ENCODE measurements at places on chromosomes 12 and 14.

DNA sequence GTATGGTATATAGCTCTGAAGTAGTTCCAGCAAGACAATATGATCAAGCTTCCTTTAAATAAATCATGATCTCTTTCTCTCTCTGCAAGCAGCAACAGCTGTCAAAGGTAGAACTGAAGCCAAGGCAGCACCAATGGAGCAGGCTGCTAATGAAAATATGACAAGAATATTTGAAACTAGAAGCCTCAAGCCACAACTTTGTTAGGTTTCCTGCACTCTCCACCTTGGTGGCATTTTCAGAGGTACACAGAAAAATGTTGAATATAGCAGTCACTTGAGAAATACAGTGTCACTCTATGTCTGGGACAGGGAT is 43.8 kb upstream of the PSMA6 start:
- DNase-seq: no peak

- no peak for DNase-seq
Measured at GRCh38 chr12:26153421-26154154, 28.8 kb upstream of the BHLHE41 start.

GRCh38 chr12:114403690-114404066 is 2.3 kb downstream of the TBX5 start:
- no peak for DNase-seq

GRCh38 chr12:97967831-97968230 is 505.2 kb downstream of the RMST start:
- no peak for DNase-seq

DNA sequence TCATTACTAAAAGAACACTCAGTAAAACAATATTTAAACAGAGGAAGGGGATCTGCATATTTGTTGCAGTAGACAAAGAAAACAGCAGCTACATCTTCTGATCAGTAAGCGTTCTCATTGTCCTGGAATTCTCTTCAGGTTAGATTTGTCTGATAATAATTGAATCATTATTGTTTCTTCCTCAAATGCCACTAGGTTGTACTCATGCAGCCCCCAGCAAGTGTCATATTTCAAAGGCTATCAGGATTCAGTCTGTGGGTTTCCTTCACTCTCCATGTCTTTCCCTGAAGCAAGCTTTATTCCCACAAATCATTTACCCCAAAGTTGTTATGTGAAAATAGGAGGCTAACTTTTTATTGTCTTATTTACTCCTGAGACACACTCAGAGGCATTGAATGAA is 14.7 kb downstream of the PIK3C2G start:
- no peak for DNase-seq

DNA sequence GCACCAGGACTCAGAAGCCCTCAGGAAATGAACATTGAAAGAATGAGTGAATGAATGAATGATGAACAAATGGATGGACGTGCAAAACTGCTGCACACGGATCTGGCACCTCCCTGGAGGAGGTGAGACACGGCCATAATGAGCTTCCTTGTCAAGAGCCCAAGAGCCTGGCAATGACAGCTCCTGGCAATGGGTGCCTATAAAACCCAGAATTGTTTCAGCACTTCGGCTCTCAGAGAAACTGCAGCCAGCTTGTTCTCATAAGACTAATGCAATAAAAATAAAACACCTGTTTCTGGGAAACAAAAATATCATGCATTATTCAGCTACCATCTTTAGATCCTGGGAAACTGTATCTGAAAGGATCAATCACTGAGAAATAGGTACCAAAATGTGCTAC is 200.5 kb upstream of the SFSWAP start:
- DNase-seq: no peak

GRCh38 chr12:82898441-82898840 is 211.7 kb downstream of the TMTC2 start:
- DNase-seq: no peak

GRCh38 chr12:15859116-15859515 is 23.1 kb upstream of the STRAP start:
- no peak for DNase-seq

- DNase-seq: no peak
Measured at GRCh38 chr12:64273527-64274403, 51.7 kb upstream of the KICS2 start.

DNA sequence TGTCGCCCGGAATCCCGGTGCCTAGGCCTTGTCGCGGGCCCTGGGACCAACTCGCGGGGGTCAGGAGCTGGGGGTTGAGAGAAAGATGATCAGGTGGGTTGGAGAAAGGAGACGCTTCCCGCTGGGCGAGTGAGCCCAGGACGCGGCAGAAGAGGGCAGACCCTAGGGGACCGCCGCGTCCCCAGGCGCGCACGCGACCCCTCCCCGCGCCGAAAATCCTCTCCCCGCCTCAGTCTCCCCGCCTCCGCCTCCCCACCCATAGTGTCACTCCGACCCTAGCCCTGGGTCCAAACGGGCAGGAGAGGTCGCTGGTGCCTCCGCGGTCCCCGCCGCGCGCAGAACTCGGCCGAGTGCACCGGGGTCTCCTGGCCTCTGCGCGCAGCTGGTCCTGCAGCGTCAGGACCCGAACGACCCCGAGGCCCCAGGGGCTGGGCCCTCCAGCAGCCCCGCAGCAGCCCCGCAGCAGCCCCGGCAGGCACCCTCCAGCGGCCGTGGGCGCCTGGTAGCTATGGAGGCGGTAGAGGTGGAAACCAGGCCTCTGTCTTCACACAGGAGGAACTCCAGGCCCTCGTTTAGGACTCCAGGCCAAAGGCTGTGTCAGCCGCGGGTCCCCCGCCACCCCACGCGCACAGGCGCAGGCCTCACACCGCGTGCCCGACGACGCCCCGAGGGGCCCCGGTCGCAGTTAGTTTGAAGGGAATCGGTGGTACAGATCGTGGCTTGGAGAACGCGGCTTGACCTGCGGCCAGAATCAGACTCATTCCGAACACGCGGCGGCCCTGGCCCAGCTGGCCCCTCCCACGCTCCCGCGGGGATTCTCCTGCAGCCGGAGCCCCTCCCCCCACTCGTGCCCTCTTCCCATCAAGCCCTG is 60.1 kb upstream of the EIF5 start:
- DNase-seq: no peak

- no peak for DNase-seq
Measured at GRCh38 chr14:34347683-34348082, 114.4 kb downstream of the SPTSSA start.

DNA sequence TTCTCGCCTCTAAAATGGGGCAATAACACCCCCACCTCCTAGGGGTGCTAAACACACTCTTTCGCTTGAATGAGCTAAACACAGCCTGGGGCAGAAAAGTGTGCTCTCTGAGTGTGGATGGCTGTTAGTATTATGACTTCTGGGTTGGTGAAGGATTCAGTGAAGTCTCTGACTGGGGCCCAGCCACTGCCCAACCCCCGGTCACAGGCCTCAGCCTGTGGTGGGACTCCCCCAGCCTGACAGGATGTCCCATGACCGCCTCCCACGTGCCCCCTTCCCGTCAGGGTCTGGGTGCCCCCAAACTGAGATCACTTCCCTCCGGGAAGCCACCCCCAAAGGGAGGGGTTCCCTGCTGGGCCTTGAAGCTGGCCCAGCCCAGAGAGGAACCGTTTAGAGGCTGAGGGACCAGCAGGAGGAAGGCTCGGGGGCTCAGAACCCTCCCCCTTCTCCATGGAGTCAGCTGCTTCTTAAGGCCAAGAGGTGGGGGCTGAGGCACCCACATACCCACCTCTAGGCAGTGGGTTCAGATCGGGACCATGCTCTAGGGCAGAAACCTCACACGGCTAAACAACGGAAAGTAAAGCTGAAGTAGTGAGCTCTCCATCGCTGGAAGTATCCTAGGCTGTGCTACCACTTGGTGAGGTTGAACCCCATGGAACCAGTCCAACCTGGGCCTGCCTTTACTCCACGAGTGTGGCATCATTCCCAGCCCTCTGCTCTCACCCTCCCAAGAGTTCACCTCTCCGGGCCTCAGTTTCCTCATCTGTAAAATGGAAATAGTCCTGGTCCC is 13.8 kb downstream of the DTX1 start:
- no peak for DNase-seq

DNA sequence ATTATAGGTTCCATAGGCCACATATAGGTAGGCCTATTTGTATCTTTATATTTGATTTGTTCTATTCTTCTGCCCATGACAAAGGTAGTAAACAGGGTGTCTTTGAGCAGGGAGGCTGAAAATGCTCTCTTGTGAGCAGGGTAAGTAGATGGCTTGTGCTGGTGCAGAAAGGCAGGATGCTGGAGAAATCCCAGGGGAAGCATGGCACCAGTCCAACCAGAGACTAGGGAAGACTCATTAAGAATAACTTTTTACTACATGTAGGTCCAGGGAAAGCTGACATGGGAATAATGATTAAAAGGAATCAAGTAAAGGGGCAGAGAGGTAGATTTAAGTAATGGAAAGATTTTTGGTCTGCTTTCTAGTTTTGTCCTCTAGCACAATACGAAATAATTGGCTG is 245.0 kb downstream of the RGS6 start:
- no peak for DNase-seq

DNA sequence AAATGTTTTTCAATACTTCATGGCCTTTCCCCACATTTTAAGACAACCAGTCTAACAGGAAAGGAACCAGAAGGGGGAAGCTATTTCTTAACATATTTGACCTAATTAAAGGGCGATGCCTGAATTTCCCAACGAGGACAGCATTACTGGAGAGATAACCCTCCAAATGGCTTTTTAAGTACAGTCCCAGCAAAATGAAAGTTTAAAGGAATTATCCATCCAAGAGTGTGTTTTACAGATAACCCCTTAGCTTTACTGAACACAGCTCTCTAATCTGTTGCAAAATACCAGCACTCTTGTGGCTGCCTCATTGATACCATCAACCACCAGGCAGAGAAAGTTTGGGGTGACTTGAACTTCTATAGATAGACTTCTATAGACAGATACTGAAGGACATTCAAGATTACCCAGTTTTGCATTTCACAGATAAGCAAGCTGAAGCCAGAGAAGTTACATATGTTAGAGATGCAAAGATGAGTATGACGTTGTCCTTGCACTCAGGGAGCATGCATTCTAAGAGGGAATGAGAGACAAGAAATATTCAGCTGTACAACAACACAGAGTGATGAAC is 41.3 kb upstream of the DUSP6 start:
- peak; percentile 56 for DNase-seq

GRCh38 chr12:48787791-48788523 is 932 bp downstream of the ADCY6 start:
- no peak for DNase-seq

- DNase-seq: peak; percentile 74
Measured at GRCh38 chr12:122123051-122123760, 44.6 kb downstream of the MLXIP start.

DNA sequence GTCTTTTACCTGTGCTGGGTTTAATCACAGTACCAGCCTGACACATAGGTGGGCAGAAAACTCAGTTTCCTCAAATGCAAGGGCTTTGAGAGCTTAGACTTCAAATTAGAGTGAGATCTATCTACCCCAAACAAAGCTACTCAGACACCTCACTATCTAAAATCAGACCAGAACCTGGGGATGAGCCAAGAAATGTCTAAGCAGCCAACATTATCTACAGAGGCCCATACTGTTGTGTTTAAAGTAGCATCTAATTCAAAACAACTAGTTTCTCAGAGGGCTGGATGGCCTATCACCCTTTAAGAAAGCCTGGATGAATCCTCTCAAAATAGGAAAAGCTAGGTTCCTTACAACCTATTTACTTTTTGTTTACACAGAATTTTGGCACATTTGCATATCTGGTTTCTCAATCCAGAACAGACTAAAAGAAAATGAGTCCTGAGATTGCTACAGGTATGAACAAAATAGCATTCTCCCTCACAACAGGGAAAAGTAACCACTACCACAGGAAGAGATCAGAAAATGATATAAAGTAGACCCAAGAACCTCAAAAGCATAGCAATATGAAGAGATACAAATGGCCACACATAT is 142.4 kb downstream of the ZFP36L1 start:
- DNase-seq: peak; percentile 67

DNA sequence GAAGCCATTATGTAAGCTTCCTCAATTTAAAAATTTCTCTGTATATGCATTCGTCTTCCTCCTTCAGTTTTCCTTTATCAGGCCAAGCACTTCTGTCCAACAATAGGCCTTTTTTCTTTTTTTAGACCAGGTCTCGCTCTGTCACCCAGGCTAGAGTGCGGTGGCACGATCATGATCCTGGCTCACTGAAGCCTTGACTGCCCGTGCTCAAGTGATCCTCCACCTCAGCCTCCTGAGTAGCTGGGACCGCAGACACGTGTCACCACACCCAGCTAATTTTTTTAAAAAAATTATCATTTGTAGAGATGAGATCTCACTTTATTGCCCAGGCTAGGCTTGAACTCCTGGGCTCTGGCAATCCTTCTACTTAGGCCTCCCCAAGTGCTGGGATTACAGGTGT is 25.8 kb downstream of the TAOK3 start:
- DNase-seq: no peak

GRCh38 chr12:48197549-48197970 is 5.5 kb downstream of the OR10AD1 start:
- peak; percentile 28 for DNase-seq

GRCh38 chr12:62578726-62579125 is 112.1 kb downstream of the MON2 start:
- no peak for DNase-seq

- DNase-seq: no peak
Measured at GRCh38 chr12:65731771-65732170, 92.5 kb upstream of the HMGA2 start.

DNA sequence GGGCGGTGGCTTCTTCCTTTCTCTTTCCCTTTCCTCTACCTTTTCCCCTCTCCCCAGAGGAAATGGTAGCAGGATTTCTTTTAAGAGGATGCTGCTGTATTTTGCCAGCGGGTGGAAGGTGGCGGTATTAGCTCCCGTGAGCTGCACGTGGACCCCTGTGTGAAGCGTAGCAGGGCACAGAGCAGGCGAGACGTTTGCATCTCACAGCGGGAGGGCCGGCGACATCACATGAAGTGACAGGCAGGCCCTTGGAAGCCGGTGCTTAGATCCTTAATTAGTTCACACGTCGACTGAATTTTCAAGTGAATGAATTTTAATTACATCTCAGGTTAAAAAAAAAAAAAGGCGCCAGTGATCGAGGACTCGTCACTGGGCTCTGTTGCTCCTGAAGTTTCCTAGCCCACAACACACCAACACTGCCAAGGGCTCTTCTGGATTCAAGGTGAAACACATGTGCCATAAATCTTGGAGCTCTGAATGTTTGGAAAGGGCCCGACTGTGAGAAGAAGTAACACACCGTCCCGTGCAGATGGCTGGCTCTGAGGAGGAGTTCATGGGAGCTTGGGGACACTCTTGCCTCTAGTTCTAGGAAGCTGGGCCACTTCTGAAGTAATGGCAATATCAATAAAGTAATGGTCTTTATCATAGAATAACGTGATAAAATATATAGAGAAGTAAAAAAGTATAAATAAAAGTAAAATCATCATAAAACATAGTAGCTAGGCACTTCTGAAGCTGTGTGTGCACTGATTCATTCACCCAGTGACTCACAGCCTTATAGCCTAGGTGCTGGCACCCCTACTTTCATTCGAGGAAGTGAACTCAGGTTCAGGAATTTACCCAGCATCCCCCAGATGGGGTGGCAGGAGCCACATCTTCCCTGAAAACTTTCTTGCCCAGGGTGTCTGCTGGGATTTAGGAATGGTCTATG is 75.3 kb downstream of the AACS start:
- no peak for DNase-seq
